Panc1 (cell line): ENCODE measurements at places on chromosomes 4 and X.

DNA sequence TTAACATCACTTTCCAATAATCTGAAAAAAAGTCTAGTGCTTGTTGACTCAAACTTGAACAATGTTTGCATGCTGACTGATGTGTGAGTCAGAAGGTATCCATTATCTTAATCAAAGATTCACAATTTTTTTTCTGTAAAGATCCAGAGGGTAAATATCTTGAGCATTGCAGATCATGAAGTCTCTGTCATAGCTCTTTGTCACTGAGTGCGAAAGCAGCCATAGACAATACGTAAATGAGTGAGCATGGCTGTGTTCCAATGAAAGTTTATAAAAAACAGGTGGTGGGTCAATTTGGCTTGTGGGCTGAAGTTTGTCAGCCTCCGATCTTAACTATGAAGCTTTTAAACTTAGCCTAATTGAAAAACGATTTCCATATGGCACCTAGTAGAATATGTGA is 37.7 kb downstream of the NHS start:
- DNase-seq = peak; percentile 2

GRCh38 chrX:154988719-154989118 is 33.8 kb downstream of the F8 start:
- DNase-seq = no peak

DNA sequence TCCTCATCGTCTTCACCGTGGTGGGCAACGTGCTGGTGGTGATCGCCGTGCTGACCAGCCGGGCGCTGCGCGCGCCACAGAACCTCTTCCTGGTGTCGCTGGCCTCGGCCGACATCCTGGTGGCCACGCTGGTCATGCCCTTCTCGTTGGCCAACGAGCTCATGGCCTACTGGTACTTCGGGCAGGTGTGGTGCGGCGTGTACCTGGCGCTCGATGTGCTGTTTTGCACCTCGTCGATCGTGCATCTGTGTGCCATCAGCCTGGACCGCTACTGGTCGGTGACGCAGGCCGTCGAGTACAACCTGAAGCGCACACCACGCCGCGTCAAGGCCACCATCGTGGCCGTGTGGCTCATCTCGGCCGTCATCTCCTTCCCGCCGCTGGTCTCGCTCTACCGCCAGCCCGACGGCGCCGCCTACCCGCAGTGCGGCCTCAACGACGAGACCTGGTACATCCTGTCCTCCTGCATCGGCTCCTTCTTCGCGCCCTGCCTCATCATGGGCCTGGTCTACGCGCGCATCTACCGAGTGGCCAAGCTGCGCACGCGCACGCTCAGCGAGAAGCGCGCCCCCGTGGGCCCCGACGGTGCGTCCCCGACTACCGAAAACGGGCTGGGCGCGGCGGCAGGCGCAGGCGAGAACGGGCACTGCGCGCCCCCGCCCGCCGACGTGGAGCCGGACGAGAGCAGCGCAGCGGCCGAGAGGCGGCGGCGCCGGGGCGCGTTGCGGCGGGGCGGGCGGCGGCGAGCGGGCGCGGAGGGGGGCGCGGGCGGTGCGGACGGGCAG is 792 bp downstream of the ADRA2C start:
- no peak for DNase-seq

DNA sequence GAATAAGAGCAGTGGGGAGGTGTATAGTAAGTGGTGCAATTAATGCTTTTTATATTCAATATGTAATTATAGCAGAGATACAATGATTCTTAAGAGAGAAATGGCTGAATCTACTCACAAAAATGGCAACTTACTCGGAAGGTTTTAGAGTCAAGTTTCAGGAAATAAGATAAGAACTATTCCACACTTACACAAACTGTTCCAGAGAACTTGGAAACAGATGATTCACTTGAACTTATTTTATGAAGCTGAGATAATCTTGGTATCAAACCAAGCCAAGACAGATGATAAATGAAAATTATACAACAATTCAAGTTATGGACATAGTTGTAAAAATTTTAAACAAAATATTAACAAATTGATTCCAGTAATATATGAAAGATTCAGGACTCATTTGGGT is 311.3 kb upstream of the HS3ST1 start:
- no peak for DNase-seq

GRCh38 chr4:176309772-176310171 is 10.0 kb upstream of the SPCS3 start:
- no peak for DNase-seq

GRCh38 chrX:154599531-154599930 is 14.6 kb downstream of the CTAG1A start:
- no peak for DNase-seq

DNA sequence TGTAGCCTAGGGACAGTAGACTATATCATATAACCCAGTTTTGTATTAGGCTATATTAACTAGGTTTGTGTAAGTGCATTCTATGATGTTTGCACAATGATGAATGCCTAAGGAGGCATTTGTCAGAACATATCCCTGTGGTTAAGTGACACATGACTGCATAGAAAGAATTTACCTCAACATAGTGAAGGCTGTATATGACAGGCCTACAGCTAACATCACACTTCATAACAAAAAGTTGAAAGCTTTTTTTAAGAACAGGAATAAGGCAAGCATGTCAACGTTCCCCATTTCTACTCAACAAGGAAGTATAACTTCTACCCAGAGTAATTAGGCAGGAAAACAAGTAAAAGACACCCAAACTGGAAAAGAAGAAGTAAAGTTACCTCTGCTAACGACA is 165.9 kb upstream of the NDST4 start:
- DNase-seq = no peak

DNA sequence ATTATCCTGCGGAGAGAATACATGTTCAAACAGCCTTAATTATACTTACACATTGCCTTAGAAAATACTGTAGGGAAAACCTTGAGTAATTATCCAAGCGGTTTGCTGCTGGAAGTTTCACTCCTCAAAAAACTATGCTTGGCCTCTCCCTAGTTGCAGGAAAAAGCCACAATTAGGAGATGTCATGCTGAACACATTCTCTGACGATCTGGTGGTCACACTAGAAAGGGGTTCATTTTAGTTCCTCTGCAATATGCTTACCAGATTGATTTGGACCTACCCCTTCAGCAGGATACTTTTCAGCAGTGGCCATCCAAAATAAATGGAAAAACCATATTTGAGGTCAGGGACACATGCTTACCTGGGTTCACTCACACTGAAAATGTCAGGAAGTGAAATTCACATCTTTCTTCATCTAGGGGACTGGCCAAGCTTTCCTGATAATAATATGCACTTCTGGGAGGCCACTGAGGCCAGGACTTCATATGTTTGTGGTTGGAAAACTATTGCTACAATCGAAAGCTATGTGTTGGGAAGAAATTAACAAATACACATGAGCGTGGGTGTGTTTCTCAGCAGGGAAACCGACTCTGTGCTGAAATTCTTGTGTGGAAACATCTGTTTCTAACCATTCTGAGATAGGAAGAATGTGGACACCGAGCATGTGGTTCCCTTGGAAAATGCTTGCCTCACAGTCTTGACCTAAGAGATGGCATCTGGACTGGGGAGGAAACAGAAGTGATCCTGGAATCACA is 68.8 kb downstream of the ATXN3L start:
- no peak for DNase-seq
